Right cardiac atrium (tissue), 5 donors: ENCODE measurements at places on chromosomes 3 and 15. TPM values are rescaled to one million over a fixed set of nuclear protein-coding genes. Genes with fewer than 3 reads are reported as not detected.

The LRTM1 gene
- not detected for total RNA-seq

The TRH gene
- not detected for total RNA-seq

The OXTR gene
- 0.26 TPM for total RNA-seq

The AP3B2 gene
- 0.77 TPM for total RNA-seq

The GLCE gene
- 10.2 TPM for total RNA-seq

DNA sequence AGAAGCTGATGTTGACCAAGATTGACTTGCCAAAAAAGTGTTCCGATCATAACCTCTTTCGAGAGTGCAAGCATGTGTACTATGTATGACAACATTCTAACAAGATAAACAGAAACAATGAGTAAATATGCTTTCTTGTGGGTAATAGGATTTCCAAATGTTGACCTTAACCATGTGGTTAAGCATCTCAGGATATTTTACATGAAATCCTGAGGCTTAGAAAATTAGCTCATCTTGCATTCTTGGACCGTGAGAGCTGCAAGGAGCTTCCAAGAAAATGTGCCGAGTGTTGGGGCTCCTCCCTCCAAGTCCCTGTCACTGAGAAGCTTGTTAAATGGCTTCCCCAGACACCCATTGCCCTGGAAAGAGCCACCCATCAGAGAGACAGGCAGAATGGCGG lies 50.1 kb downstream of the C3orf20 start:
- DNase-seq: peak; percentile 34

GRCh38 chr3:25460751-25461150 lies 32.7 kb downstream of the RARB start:
- no peak for DNase-seq

DNA sequence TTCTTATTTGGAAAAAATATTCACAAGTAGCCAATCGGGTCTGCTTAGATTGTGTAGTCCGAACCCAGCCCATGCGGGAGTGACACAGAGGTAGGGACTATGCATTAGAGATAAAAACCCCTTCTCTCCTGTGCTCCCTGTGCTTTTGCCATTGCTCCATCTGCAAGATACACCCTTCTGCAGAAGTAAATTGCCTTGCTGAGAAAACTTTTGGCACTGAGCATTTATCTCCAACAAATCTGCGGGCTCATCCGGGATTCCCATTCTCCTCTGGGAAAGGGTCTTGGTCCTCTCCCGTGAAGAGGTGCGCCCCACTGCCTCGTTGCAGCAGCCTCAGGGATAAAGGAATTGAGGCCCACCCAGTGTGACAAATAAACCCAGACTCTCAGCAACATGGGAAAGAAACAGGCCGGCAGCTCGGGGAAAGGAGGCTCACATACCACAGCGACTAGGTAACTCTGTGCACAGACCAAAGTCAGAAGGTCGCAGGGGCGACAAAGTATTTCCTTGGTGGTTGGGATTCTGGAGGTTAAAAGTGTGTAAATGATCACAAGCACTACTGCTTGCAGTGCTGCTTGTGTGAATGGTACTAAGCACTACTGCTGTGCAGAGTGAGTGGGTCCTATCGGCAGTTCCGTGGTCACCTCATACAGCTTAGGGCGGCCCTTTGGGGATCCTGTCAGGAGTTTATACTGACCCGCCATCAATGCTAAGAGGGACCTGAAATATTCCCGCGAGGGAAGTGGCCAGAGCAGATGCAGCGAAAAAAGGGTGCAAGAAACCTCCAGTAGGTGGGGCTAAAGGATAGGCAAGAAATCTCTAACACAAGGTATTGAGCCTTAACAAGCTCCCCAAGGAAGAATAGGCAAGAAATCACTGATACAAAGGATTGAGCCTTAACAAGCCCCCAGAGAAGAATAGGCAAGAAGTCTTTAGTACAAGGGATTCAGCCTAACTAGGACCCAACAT lies 54.3 kb downstream of the GSK3B start:
- DNase-seq: no peak

DNA sequence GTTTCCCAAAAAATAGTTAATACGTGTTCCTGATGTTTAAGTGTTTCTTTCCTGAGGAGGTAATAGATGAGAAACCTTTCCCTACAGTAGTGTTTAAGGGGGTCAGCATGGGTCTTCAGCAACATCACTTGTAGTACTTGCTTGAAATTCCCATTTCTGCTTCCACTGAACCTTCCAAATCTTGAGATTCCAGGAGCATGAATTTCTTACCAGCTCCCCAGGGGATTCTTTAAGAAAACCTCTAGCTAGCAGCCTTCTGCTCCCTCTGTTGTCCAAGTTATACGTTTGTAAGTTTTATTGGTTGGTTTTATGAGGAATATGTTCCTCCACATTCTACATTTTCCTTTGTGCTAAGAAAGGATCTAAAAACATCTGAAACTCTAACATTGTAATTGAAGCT lies 38.2 kb upstream of the ACP3 start:
- DNase-seq: no peak

DNA sequence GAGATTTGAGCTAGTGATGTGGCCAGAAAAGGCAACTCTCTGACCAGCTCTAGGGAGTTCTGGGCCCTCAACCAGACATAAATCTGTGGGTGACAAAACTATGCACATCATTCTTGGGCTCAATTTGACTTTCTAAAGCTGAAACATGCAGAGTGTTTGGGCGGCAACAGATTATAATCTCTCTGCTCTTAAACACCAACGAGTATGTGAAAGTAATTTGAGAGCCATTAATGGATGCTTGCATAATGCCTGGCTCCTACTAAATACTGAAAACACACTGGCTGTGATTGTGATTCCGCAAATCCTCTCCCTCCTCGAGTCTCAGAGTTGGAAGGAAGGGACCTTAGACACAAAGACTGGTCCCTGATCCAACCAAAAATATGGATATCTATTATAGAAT lies 186.7 kb downstream of the UACA start:
- no peak for DNase-seq

GRCh38 chr15:76059320-76060117 lies at the start of gene TMEM266:
TSS of gene TMEM266 (plus strand) at chr15:76059985. CDS start at chr15:76134264, 74,279 bp downstream.
- DNase-seq: peak; percentile 74

DNA sequence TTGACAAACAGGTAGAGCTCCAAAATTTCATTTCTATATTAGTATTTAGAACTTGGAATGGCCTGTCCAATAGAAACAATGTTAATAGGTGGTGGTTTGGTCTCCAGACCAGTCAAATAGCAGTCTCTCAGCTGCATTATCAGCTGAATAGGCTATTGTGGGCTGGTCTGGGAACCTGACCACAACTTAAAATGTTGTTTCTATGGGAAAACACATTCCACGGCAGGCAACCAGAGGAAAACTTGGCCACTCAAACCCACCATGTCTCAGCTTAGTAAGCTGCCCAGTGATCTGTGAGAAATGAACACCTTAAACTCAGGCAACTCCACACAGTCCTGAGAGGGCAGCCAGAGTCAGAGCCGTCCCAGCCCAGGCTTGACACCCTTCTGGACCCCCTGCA lies 20.4 kb downstream of the FBN1 start:
- no peak for DNase-seq

- no peak for DNase-seq
Observed at GRCh38 chr15:89130201-89130600, 41.9 kb downstream of the ABHD2 start.

- DNase-seq: no peak
Observed at GRCh38 chr15:42270551-42270950, 2.5 kb upstream of the GANC start.

DNA sequence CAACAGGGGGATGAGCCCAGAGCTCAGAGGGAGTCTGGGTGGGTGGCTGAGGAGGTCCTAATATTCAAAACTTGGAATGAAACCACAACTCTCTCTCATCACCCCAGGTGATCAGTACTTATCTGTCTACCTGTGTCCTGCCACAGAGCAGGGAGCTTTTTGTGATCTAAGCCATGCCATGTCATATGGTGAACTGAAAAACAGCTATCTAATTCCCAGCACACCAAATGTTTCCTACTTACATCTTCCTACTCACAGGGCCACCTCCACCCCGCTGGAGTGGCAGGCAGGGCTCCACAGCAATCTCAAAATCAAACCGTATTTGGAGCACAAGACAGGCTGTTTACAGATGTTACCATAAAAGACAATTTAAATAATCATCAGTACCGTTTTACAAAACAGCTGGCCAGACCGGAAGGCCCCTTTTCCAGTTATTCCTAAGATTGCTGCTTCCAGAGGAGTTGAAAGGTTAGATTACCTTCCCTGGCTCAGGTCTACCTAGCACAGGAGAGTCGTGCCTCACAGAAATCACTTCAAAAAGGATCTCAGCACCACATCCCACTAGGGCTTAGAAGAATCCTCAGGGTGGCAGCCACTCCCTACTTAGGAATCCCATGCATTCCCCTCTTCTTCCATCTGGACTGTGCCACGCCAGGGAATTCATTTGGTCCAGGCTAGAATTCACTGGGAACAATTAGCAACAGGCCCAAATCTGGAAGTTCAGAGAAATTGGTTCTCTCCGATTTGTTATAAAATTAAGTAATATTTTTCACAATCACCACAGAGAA lies 226.6 kb upstream of the IL12A start:
- no peak for DNase-seq

DNA sequence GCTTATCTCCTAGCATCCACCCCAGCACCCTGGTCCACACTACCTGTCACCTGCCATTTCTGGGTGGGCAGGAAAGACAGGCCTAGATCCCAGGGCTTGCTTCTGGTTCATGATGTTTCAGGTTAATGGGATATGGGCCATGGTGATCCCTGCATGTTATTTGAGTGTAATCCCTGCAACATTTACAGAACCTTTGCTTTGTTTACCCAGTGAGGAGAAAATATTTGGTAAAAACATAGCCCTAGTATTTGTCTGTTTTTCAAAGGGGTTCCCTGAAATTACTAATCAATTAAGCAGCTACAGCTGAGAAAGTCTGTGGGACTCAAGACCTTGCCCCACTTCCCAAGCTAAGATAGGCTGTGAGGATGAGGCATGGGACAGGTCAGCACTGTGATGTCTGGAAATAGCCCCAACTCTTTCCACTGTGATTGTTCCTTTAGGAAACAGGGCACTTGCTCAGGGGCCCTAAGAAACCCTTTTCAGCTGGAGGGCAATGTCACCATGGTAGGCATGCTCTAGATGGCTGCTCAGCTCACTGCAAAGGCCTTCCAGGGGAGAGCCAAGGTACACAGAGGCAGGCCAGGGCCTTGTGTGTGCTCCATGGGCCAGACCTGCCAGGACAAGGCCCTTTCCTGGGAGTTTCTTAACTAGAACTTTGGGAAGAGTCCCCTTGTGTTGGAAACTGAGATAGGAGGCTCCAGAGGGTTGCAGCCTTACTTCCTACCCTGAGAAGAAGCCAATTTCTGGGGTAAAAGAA lies 11.1 kb downstream of the TRANK1 start:
- DNase-seq: no peak

DNA sequence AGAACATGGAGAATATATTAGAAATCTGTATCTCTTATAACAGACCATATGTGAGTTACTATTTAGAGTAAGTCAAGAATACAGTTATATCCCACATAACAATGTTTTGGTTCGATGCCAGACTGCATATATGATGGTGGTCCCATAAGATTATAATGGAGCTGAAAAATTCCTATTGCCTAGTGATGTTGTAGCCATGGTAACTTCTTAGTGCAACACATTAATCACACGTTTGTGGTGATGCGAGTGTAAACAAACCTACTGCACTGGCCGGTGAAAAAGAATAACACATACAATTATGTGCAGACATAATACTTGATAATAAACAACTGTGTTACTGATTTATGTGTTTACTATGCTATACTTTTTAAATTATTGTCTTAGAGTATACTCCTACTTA lies 69.8 kb upstream of the MNS1 start:
- no peak for DNase-seq

DNA sequence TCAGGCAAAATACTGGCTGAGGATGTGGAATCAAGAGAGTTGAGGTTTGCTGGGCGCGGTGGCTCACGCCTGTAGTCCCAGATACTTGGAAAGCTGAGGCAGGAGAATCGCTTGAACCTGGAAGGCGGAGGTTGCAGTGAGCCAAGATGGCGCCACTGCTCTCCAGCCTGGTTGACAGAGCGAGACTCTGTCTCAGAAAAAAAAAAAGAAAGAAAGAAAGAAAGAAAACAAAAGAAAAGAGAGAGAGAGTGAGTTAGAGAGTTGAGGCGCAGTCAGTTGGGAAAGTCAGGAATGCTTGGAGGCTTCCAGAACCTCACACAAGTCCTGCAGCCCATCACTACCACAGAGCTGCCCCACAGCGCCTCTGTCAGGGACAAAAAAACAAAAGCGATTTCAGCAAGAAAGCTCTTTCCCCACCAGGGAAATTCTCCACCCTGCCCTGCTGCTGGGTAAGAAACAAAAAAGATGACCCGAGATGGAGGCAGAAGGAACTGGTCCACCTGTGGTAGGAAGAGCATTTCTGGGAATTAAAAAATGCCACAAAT lies 13.8 kb downstream of the HDC start:
- no peak for DNase-seq

DNA sequence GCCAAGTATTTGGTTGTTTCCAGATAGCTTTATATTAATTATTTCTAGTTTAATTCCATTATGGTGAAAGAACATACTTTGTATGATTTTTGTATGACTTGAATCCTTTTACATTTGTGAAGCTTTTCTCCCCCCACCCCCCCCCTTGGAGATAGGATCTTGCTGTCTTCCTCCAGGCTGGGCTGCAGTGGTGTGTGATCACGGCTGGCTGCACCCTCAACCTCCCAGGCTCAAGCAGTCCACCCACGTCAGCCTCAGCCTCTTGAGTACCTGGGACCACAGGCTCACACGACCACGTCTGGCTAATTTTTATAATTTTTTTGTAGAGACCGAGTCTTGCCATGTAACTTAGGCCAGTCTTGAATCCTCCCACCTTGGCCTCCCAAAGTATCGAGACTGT lies 29.5 kb downstream of the ARL8B start:
- DNase-seq: no peak

DNA sequence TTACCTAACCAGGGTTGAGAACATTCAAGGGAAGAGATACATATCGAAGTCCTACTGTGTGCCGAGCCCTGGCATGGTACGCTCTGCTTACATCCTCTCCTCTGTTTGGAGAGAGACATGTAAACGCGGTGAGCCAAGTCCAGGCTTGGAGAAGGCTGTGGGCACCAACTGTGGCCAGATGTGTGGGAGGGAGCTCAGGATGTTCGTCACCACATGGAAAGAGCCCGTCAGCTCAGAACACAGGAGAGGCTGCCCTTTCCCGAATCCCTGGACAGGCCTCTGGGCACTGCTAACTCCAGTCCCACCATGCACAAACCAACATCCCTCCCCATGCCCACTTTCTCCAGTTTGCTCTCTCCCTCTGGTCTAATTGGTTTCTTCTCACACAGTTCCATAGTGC lies 43.0 kb downstream of the MESD start:
- no peak for DNase-seq

- no peak for DNase-seq
Observed at GRCh38 chr15:56320861-56321260, 44.4 kb upstream of the TEX9 start.

DNA sequence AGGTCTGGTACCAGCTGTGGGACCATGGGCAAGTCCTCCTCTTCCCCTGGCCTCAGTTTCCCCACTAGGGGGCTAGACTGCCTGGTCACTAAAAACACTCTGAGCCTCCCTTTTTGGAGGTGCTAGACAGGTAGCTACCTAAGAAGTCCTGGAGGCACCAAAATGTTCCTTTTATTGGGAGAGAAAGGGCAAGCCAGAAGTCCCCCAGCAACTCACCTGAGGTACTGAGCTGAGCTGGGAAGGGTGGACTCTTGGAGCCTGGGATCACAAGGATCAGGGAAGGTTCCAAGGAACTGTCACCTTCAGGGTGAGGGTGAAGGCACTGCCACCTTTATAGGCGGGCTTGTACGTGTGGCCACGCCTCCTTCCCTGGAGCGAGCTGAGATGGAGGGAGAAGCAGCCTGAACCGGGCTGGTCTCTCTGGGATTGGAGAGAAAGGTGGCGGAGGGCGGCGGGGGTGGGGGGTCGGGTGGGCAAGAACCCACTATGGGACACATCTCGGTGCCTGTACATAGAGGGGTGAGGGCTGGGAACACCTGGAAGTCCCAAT lies at the start of gene CYP1A1:
TSS of gene CYP1A1 (minus strand) at position 304 of the 550 bp plus-strand sequence. CDS start 2,431 bp downstream, outside the sequence.
- DNase-seq: peak; percentile 66
